Frontal cortex (tissue), 4 donors: ENCODE measurements at places on chromosomes 3 and 15. TPM values are rescaled to one million over a fixed set of nuclear protein-coding genes. Genes with fewer than 3 reads are reported as not detected.

- DNase-seq = no peak
Observed at GRCh38 chr3:32186876-32187275, 51.6 kb upstream of the CMTM8 start.

DNA sequence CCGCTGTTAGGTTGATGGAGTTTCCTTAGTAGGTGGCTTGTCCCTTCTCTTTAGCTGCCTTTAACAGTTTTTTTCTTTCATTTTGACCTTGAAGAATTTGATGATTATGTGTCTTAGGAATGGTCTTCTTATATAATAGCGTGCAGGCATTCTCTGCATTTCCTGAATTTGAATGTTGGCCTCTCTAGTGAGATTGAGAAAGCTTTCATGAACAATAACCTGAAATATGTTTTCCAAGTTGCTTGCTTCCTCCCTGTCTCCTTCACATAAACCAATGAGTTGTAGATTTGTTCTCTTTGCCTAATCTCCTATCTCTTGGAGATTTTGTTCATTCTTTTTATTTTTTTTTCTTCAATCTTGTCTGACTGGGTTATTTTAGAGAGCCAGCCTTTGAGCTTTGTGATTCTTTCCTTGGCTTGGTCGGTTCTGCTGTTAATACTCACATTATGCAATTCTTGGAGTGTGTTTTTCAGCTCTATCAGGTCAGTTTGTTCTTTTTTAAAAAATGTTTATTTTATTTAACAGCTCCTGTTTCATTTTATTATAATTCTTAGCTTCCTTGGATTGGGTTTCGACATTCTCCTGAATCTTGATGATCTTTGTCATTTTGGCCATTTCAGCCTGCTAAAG, 627.9 kb downstream of the SI start:
- no peak for DNase-seq

DNA sequence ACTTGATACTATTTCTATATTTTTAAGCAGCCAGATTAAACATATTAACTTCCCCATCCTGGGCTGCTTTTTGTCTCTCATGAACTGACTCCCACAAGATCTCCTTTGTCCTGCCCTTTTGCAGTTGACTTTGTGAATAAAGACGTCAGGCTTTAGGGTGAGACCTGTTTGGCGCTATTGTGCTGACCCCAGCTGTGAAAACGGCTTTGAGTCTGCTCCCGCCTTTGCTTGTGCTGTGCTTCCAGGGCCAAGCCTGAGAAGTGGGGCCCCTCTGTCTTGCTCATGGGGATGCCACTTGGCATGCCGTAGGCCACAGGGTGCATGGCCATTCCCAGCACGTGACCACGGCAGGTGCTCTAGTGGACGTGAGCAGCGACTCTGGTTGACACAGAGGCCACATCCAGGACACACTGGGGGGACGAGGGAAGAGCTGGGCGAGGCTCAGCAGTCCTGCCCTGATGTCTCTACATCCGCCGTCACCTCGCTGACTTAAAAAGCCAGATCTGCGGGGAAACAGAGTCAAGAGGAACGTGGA, 268.9 kb upstream of the LYSMD4 start:
- DNase-seq = no peak

- no peak for DNase-seq
Observed at GRCh38 chr3:118488732-118489131, 545.9 kb downstream of the IGSF11 start.

GRCh38 chr3:143288944-143289343, 169.4 kb downstream of the CHST2 start:
- no peak for DNase-seq

DNA sequence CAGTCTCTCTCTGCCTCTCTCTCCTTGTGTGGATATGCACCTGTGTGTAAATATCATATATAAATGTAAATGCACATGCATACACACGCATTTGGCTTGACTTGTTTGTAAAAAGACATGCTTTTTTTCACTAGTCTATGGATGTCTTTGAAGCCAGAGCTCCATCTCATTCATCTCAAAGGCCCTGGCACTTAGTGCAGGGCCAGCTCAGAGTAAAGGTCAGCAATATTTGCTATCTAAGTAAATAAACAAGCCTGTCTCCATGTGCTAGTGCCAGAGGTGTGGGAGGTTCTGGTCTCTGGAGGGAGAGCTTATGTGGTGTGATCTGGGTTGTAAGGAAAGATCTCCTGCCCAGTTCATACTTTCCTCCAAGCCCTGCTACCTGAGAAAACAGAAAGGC, 5.6 kb downstream of the CLSTN2 start:
- DNase-seq = no peak

GRCh38 chr3:159196359-159196758, 394.5 kb downstream of the MFSD1 start:
- no peak for DNase-seq

GRCh38 chr15:25710184-25710583, 152.9 kb downstream of the ATP10A start:
- DNase-seq = no peak

- no peak for DNase-seq
Observed at GRCh38 chr3:64331605-64332004, 106.3 kb upstream of the PRICKLE2 start.

GRCh38 chr3:115040673-115041286, 106.3 kb downstream of the ZBTB20 start:
- no peak for DNase-seq

DNA sequence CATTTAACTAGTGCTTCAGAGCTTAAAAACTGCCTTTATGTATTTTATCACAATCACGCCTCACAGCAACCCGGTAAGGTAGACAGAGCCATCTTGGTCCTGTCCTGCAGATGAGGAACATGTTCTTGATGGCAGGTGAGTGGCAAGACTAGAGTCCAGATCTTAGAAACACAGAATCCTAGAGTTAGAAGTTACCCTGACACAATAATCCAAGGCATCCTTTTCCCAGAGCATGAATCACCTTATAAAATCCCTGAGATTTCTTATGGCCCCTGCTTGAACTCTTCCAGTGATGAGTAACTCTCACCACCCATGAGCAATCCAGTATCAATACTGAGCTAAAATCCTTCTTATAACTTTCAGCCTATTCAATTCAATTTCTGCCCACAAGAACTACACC, 16.9 kb downstream of the POPDC2 start:
- DNase-seq = no peak

DNA sequence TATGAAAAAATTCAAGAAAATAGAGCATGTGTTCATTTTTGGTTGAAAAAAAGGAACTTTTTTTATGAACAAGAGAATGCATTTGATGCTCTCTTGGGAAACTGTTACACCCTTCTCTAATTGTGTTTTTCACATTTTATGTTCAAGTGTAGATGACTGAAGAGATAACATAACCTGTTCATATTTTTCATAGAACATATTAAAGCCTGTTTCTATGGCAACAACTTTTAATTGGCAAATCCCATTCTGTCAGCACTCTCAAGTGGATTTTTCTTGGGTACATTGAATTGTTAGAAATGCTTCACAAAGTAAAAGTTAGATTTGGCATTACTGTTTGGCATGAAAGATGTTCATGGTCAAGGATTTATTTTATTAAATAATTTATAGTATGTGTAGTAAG, 117.5 kb downstream of the MBNL1 start:
- DNase-seq = no peak

GRCh38 chr3:114506591-114507300, 212.9 kb downstream of the TIGIT start:
- no peak for DNase-seq

- no peak for DNase-seq
Observed at GRCh38 chr3:154078672-154079071, 42.5 kb upstream of the ARHGEF26 start.

GRCh38 chr15:29805043-29805707, 17.1 kb downstream of the TJP1 start:
- peak; percentile 29 for DNase-seq

GRCh38 chr3:66957367-66957766, 40.7 kb upstream of the KBTBD8 start:
- no peak for DNase-seq

GRCh38 chr3:138949002-138949418, 2.0 kb downstream of the FOXL2NB start:
- no peak for DNase-seq

DNA sequence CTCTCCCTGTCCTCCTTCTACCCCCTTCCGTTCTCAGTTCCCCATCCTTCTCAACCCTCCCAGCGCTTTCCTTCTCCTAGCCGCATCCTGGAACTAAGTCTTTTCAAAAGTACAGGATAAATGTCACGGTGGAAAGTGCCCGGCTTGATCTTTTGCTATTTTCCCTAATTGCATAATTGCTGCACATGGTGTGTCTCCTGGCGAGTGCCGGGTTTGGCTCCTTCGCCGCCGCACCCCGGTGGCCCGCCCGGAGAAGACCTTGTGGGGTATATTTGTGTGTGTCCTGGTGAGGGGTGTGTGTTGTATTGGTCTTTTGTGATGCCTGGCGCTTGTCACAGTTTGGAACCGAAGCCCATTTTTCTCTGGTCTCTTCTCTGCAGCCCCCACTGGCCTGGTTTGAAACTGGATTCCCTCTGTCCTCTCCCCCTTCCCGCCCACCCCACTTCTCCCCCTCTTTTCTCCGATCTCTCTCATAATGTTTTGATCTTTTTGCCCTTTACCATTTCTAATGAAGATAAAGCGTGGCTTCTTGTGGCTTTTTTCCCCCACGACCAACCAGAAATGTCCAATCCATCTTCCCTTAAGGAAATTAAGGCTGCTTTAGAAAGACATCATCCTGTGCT, 692 bp downstream of the UBE2E2 start:
- peak; percentile 10 for DNase-seq

- DNase-seq = no peak
Observed at GRCh38 chr15:74422652-74423430, 10.9 kb downstream of the SEMA7A start.

DNA sequence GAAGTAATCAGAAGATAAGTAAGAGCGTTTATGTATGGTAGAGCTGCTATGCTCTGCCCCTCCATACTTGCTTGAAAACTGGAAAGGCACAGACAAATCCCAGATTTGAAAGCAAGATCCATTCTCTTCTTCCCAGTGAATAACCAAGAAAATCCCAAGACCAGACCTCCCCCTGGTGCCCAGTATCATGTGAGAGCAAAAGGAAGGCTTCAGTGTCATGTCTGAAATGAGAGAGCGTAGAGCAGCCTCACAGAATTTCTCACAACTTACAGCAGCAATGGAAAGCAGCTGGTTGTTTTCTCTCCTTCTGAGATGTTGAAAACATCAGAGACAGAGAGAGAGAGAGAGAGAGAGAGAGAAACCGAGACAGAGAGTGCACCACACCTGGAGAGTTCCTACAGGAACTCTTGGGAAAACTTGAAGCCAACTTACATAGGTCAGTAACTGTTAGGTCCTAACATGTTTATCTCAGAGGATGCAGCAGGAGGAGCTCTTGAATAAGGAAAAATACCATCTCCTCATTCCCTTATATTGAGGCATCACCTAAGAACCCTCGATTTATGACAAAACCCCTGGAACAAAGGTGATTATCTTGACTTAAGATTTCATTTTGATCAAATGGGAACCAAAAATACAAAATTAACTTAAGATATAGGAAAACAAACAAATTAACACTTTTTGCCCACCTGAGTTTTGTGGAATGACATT, 273.3 kb downstream of the NSUN3 start:
- DNase-seq = no peak

- DNase-seq = peak; percentile 17
Observed at GRCh38 chr15:71443538-71443937, 328.3 kb downstream of the THSD4 start.

DNA sequence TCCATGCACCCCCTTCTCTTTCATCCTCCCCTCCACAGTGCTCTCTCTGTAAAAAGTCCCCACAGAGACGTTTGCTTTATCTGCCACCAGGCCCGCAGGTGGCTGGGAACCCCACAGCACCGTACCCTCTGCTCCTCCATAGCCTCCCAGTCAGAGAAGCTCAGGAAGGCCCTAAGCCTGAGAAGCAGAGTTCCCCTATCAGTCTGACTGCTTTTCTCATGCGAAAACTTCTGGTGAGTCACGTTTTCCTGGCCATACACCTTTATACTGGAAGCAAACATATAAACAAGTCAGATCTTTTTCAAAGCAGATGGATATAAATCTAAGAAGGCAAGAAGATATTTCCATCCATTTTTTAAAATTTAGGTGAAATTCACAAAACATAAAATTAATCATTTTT, 51.5 kb upstream of the MEF2A start:
- DNase-seq = no peak

DNA sequence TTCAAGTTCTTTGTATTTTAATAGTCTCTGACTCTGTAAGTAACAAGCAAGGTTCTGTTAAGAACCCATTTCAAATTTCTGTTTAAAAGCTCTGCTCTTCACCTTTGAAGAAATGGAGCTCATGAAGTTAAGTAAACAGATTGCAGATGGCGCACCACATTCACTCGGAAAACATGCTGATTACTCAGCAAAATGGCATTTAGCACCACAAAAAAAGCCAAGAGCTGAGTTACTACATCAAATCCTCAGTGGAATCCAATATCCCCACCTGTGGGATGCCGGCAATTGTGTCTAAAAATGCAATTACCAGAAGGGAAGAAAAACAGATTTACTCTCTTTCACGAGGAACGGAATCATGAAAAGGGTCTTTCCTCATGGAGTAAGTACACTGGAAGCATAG, 758.0 kb downstream of the NTRK3 start:
- no peak for DNase-seq

GRCh38 chr3:18258492-18258891, 166.6 kb downstream of the SATB1 start:
- DNase-seq = no peak

GRCh38 chr15:94912760-94913159, 681.4 kb downstream of the MCTP2 start:
- DNase-seq = no peak

DNA sequence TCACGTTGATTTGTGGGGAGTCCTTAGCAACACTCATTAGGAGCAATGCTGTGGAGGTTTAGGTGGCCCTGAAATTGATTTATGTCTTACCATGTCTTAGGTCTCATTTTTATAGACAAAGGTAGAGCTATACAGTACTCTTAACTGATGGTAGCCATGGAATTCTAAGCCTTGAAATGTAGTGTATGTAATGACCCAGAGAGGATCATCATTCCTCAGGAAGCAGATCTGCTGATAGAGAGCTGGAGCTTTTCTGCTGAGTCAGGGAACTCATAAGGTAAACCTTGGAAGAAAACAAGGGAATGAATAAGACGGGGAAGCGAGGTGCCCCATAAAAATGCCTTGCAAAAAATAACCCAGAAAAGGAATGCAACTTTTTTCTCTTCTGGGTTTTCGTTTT, 34.0 kb upstream of the ZNF639 start:
- DNase-seq = no peak

DNA sequence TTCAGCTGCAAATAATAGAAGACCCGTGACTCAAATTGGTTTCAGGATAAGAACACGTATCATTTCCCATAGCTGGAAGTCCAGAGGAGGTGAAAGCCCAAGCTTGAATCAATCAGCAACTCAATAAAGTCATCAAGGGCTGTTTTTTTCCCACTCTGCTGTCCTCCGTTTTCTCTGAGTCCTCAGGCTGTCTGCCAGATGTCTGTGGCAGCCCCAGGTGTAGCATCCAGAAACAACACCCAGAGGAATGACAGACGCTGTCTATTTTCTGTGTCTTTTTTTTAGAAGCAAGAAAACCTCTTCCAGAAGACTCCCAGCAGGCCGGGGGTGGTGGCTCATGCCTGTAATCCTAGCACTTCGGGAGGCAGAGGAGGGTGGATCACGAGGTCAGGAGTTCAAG, 204.4 kb downstream of the FAM43A start:
- DNase-seq = no peak

The MESP1 gene
- total RNA-seq = 2.0 TPM

The FANCD2OS gene
- not detected for total RNA-seq

The MKRN3 gene
- 18.3 TPM for total RNA-seq

The HDAC11 gene
- total RNA-seq = 10.2 TPM

The TLR9 gene
- not detected for total RNA-seq

The SKOR1 gene
- total RNA-seq = 0.41 TPM

The STRIT1 gene
- total RNA-seq = 0.82 TPM

The NRROS gene
- total RNA-seq = 0.82 TPM

The TRIM59 gene
- total RNA-seq = 11.0 TPM

The ITIH4 gene
- total RNA-seq = 6.1 TPM
